ENCODE measurements at places on chromosomes 4 and X.

DNA sequence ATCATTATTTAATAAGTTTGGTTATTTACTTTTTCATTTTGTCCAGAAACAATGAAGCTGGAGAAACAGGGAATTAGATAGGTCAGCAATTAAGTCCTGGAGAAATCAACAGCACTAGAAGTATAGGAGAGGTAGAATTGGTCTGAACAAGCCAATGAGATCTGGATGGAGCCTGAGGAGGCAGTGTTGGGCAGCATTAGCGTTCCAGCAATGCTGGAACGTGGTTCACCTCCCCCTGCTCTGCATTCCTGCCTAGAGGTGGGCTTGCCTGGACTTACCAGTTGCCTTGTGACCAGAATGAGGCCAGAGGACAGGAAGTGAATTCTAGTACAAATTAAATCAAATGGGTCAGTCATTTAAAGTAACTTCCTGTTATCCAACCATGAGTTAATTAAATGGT is 4.6 kb downstream of the RASSF6 start:
- DNase-seq = no peak

DNA sequence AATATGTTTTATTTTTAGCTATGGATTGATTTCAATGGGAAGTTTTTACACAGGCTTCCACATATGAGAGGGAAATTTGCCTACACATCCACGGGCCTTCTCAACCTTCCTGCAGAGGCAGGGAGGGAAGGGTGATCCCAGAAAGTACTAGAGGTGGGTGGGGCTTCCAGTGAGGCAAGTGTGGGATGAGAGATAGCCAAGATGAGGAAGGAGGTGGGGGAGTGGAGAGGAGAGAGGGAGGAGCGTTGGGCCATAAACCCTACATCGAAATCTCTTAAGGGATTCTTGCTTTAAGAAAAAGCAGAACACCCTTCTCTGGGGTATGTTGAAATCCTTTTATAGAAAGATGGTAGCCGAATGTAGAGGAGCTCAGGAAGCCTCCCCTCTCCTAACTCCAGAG is 19.0 kb downstream of the NKX6-1 start:
- DNase-seq = no peak

DNA sequence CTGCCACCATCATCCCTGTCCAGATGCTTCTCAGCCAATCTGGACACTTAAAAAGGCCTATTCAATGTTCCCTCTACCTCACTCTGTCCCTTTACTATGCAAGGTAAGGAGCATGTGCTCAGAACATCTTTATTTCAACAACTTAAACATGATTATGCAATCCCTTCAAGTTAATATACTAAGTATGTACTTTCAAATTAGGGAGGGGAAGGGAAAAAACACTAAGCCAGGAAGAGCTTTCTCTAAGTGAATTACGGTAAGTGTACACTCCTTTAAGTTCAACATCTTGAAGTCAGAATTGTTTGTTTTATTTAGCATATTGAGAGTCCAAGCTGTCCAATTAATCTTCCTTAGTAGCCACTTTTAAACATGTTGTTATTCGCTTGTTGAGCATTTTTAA is 14.1 kb downstream of the SLC10A7 start:
- no peak for DNase-seq

GRCh38 chrX:84469226-84469625 is 33.0 kb downstream of the HDX start:
- DNase-seq = no peak

- DNase-seq = no peak
Observed at GRCh38 chr4:3531318-3531878, 824 bp downstream of the LRPAP1 start.

- peak; percentile 34 for DNase-seq
Observed at GRCh38 chrX:118116713-118117550, at the start of gene KLHL13. TSS of gene KLHL13 (minus strand) at chrX:118116810. CDS start at chrX:118028473, 88,337 bp downstream.

DNA sequence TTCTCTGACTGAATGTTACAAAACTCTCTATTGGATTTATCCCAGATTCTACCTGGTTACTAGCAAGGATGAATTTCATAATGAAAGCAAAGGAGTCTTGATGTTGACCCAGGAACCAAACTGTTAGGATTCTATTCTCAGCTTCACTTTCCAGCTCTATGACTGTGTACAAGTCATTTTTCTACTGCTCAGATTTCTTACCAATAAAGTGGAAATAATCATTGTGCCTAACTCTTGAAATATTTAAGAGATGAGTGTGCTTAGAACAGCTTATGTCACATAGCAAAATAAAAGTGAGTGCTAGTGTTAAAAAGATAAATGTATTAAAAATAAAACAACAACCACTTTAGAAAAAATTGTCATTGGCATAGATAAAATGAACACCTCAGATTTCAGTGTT is 45.6 kb downstream of the EPHA5 start:
- no peak for DNase-seq

GRCh38 chrX:48540028-48540375 is 488 bp downstream of the TBC1D25 start:
- peak; percentile 56 for DNase-seq
